ENCODE measurements at places on chromosomes 5 and 9. TPM values are rescaled to one million over a fixed set of nuclear protein-coding genes. Genes with fewer than 3 reads are reported as not detected.

ALDH1A1 gene
- not detected for total RNA-seq

PCDHB1 gene
- not detected for total RNA-seq

AGGF1 gene
- 32.2 TPM for total RNA-seq

IL3 gene
- total RNA-seq, result not detected

TAF11L10 gene
- total RNA-seq, result not detected

ROPN1L gene
- total RNA-seq, result not detected

ANKRD20A1 gene
- 3.0 TPM for total RNA-seq

CD274 gene
- 0.15 TPM for total RNA-seq

Data from OCI-LY7 (cell line).